ENCODE measurements at places on chromosomes 6 and 20. TPM values are rescaled to one million over a fixed set of nuclear protein-coding genes. Genes with fewer than 3 reads are reported as not detected.

ULBP2 gene
- 0.22 TPM for total RNA-seq

FAM209B gene
- total RNA-seq: not detected

KHDC3L gene
- total RNA-seq: not detected

DEFB124 gene
- not detected for total RNA-seq

FGD2 gene
- 48.1 TPM for total RNA-seq

NKX2-2 gene
- total RNA-seq: not detected

CAP2 gene
- total RNA-seq: 5.0 TPM

GSTA4 gene
- 32.1 TPM for total RNA-seq

PLCB4 gene
- total RNA-seq: 52.9 TPM

FAXC gene
- 0.87 TPM for total RNA-seq

HCK gene
- total RNA-seq: 47.4 TPM

SKIC2 gene
- 47.1 TPM for total RNA-seq

CLVS2 gene
- total RNA-seq: under 0.01 TPM

ABRACL gene
- total RNA-seq: 4.6 TPM

OGFRL1 gene
- total RNA-seq: 78.4 TPM

BNIP5 gene
- total RNA-seq: not detected

ESR1 gene
- 5.0 TPM for total RNA-seq

FANCE gene
- 8.2 TPM for total RNA-seq

SLC9A8 gene
- total RNA-seq: 17.3 TPM

SAMD10 gene
- total RNA-seq: 5.1 TPM

CPNE5 gene
- 3.0 TPM for total RNA-seq

PARD6B gene
- total RNA-seq: 3.7 TPM

RAET1E gene
- 1.6 TPM for total RNA-seq

ASIP gene
- total RNA-seq: 1.4 TPM

SEL1L2 gene
- total RNA-seq: not detected

STMND1 gene
- total RNA-seq: not detected

EYA4 gene
- total RNA-seq: 1.8 TPM

ZKSCAN8 gene
- total RNA-seq: 19.8 TPM

C6orf163 gene
- total RNA-seq: 4.5 TPM
